ENCODE measurements at places on chromosomes 3 and 15. TPM values are rescaled to one million over a fixed set of nuclear protein-coding genes. Genes with fewer than 3 reads are reported as not detected.

The CCR2 gene
- total RNA-seq = 2.2 TPM

The TGM4 gene
- total RNA-seq = not detected

DNA sequence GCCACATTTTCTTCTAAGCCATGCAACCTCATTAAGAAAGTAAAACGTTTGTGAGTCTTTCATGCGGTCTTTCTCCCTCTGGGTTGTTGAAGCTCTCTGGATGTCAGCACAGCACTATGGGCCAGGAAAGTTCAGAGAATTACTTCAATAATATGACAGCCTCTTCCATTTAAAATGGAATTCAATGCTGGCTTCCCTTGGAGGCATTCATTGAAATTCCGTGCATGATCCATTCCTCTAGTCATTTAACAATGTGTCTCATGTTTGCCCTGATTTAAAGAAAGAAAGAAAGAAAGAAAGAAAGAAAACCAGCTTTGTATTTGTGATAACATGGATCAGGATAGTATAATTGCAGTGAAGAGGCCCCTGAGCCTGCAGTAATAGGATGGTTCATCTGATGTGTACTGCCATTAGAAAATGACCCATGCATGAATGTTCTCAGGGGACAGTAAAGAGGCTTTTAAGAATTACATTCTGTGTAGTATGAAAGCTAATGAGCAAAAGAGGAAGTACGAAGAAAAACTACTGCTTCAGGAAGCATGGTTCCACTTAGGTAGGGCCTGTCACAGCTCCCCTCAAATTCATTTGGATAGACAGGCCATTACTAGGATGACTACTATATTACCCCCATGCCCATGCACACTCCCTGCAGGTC lies 146.0 kb downstream of the ARPP21 start:
- no peak for DNase-seq

- no peak for DNase-seq
Observed at GRCh38 chr15:38263996-38264395, 11.4 kb downstream of the SPRED1 start.

GRCh38 chr3:116018646-116019045 lies 395.3 kb downstream of the GAP43 start:
- no peak for DNase-seq

The TGM5 gene
- total RNA-seq = not detected

The ARHGAP11A gene
- total RNA-seq = 112 TPM

GRCh38 chr3:28349469-28350000 lies 911 bp upstream of the AZI2 start:
- no peak for DNase-seq

The DNAJC13 gene
- 34.5 TPM for total RNA-seq

- no peak for DNase-seq
Observed at GRCh38 chr15:26635105-26635504, 137.8 kb downstream of the GABRB3 start.

- DNase-seq = peak; percentile 43
Observed at GRCh38 chr3:138114988-138115971, at the start of gene DZIP1L. DZIP1L (minus strand) TSS chr3:138115608; CDS start chr3:138103971, 11,637 bp downstream.

DNA sequence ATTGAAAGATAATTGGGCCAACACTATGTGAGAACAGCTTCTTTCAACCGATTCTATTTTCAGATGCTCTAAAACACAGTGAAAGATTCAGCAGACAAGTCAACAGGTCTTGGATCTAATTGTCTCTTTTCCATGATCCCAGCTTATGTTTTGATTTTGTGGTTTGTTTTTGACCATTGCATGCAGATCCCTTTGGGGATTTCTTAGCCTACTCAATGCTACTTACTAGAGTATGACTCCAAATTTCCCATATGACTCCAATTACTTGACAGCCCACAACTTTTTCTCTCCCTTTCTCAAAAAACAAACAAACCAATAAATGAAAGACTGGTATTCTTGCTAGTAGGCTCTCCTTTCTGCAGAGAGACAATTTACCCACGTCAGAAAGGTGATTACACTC lies 67.1 kb downstream of the KCNH8 start:
- no peak for DNase-seq

Measured in activated CD4-positive, alpha-beta memory T cell treated with anti-CD3 and anti-CD28 coated beads for 36 hours (primary cell).